ENCODE measurements at places on chromosomes 5 and 9.
A peak's percentile ranks its signal among the peaks of the same experiment; 100 is the strongest.

GRCh38 chr9:3458806-3459475 lies 66.9 kb downstream of the RFX3 start:
- no peak for DNase-seq

- DNase-seq: no peak
These were observed at the start of gene MCIDAS for GRCh38 chr5:55226934-55227663. Gene MCIDAS (minus strand): TSS chr5:55227315. CDS start chr5:55227138, 177 bp downstream.

DNA sequence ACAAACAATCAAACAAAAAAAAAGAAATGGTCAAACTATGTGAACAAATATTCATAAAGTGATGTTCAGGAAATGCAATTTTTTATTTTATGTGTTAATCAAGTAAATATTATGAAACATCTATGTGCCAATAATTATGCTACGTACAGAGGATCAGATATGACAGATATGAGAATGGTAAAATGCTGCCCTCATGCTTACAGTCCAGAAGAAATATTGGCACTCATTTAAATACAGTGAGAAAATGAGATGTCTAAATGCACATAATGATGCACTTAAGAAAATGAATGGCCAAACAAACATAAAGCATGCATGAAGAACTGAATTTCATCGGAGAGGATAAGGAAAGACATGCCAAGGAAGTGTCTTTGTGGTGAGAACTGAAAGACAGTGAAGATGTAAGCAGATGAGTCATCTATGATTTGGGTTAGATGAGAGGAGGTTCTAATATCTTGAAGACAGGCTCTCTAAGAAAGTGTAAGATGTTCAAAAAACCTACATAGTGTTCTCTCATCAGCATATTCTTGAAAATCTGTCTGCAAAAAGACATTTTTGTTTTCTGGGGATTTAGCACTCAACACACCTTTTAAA lies 1231.1 kb upstream of the ACO1 start:
- DNase-seq: no peak

- no peak for DNase-seq
These were observed 9.0 kb downstream of the GPR150 start for GRCh38 chr5:95628933-95629332.

DNA sequence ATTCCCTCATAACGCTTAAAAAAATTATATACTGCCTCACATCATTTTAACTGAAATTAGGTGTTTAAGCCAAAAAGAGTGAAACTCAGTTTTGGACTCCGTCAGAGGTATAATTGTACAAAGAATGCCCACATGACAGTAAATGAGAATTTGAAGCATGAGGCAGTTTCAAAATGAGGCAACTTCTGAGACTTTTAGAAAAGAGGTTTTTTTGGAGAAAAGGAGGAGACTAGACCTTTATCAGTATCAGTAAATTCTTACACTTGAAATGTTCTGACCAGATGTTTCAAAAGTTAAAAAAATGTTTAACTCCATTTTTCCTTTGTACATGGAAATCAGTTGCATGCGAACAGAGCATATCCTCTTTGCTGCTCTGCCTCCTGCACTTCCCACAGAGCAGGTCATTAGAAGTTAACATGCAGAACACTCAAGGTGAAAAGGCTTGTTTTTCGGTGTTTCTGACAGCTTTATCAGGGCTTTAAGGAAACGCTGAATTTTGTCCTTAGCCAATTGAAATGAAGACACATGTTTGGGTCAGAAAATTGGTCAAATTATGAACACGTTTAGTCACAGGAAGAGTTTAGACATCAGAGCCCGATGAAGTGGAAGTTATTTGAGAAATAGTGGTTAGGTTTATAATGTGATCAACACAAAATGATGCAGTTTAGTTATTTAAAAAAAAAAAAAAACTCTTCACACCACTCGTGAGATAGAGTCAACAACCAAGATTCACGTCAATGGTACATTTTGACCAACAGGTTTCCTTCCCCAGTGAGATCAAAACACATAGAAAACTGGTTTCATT lies 59.5 kb downstream of the PIK3R1 start:
- no peak for DNase-seq

DNA sequence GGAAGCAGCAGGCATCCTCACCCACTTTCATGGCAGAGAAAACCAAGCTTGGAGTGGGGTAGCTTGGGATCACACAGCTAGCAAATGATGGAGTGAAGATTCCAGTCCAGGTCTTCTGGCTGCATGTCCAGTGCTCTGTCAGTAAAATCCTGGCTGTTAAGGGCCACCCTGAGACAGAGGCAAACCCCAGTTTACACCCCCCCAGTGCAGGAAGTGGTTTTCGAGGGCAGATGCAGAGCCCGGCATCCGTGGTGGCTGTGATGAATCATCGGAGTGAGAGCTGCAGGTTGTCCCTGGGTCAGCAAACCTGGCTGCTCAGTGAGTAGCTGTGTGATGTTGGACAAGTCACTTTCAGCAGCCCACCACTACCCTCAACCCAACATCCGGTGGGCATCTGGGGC lies 115.4 kb downstream of the RGS3 start:
- peak; percentile 83 for DNase-seq

DNA sequence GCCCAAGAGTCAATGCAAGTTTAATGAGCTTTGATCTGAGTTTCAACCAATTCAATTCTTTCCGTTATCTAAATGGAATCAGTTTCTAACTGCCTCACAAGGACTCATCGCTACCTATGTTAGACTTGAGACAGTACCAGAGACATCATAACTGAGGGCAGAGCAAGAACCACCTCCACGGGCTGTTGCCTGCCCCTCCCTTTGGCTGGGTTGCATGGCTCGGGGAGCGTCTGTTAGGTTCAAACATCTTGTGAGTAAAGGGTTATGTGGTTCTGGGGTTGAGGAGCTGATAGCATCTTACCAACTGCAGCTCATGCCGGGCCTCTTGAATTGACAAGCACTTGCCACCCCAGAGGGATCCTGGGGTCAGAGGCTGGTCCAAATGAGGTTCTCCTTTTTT lies 457.9 kb downstream of the ENC1 start:
- no peak for DNase-seq

GRCh38 chr5:6280425-6281100 lies 97.8 kb downstream of the MED10 start:
- no peak for DNase-seq

DNA sequence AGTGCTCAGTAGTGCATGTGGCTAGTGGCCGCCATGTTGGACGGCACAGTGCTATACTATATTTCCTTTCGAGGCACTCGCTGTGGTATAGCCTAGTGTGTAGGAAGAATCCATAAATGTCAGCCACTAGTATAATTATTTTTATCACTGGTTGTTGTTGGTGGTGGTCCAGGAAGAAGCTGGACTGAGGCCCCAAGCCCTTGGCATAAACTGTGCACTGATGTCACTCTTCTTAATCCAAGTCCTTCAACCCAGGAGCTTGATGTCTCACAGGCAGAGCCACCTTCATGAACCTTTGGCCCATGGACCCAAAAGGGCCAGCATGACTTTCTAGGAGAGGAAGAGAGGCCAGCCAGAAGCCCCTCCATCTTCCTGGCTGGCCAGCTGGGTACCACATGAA lies 32.5 kb upstream of the SYNPO start:
- no peak for DNase-seq

GRCh38 chr5:115946655-115947054 lies 15.6 kb upstream of the LVRN start:
- peak; percentile 38 for DNase-seq

- DNase-seq: peak; percentile 33
These were observed 140.0 kb downstream of the PBX3 start for GRCh38 chr9:125887172-125887571.

DNA sequence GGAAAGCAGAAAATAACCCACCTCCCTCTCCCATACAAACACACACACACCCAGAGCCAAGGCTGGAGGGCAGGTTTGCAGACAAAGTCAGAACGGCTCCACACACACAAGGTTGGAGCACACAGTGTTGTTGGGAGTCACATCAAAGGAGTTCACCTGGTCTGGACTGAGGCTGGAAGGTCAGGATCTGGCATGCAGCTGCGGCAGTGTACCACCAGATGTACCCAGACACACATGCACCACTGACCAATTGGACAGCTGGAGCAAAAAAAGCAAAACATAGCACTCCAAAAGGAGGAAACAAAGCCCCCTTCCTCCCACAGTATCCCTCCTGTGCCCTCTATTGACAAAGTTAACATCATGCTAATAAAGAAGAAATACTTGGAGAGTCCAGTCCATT lies 94.6 kb upstream of the KIF2A start:
- DNase-seq: no peak

- DNase-seq: no peak
These were observed 26.0 kb upstream of the FCN2 start for GRCh38 chr9:134854541-134854981.

- DNase-seq: no peak
These were observed 154.9 kb downstream of the ARRDC3 start for GRCh38 chr5:91228188-91228587.

DNA sequence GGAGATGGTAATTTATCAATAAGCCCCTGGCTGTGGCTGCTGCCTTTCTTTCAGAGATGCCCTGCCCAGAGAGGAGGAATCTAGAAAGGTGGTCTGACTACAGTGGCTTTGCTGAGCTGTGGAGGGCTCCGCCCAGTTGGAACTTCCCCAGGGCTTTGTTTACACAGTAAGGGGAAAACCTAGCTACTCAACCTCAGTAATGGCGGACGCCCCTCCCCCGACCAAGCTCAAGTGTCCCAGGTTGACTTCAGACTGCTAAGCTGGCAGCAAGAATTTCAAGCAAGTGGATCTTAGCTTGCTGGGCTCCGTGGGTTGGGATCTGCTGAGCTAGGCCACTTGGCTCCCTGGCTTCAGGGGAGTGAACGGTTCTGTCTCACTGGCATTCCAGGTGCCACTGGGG lies 865.4 kb upstream of the ACO1 start:
- DNase-seq: no peak

DNA sequence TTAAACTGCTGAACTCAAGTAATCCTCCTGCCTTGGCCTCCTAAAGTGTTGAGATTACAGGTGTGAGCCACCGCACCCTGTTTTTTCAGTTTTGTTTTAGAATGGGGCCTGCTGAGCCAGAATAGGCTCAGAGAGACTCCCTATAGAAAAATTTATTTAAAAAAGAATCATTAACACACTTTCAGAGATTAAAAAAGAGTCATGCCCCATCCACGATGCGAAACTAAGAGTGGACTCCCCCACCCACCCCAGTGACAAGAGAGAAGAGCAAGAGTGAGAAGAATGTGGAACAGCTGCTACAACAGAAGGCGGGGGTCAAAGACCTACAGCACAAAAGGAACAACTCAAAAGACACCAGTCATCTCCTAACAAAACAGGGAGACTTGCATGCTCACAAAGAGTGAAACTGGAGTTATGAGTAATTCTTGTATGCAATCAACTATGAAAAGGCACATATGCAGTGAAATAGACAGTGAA lies 47.2 kb downstream of the GLDC start:
- DNase-seq: peak; percentile 3

GRCh38 chr5:6714226-6715041 lies 1.2 kb downstream of the TENT4A start:
- no peak for DNase-seq

GRCh38 chr5:29942089-29942488 lies 1251.4 kb upstream of the CDH6 start:
- DNase-seq: no peak

- no peak for DNase-seq
These were observed 218.2 kb upstream of the ADAMTSL1 start for GRCh38 chr9:18255747-18256146.

- no peak for DNase-seq
These were observed 188.8 kb downstream of the COMMD10 start for GRCh38 chr5:116273448-116274242.

DNA sequence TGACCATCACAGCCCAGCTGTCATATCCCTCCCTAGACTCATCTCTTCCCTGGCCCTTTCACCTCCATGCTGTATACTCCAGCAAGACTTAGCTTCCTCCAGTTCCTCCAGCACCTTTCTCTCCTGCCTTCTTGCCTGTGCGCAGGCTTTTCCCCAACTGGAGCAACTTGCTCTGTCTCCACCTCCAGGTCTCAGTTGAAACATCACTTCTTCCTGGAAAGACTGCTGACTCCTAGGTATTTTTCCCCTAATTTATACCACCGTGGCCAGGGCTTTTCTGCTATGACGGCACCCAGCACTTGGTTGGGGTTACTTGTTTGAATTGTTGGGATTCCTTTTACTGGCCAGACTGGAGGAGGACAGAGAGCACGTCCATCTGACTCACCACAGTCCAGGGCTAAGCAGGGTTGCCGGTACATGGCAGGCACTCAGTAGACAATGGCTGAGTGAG lies 67.5 kb downstream of the KCNIP1 start:
- DNase-seq: peak; percentile 20

DNA sequence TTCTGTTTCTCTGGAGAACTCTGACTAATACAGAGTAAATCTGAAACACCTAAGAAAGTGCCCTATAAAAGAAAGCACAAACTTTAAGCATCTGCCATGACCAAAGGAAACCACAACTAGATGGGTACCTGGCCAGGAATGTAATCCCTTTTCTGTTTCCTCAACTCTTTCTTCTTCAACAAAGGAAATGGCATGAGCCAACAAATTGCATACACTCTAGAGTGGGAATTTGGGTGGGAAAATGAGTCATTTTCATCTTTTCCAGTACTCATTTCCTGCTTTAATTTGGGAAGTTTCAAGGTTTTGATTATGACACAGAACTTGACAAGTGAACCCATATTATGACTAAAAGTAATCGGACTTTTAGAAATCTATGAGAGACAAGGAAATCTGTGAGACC lies 349.2 kb upstream of the RORB start:
- no peak for DNase-seq

DNA sequence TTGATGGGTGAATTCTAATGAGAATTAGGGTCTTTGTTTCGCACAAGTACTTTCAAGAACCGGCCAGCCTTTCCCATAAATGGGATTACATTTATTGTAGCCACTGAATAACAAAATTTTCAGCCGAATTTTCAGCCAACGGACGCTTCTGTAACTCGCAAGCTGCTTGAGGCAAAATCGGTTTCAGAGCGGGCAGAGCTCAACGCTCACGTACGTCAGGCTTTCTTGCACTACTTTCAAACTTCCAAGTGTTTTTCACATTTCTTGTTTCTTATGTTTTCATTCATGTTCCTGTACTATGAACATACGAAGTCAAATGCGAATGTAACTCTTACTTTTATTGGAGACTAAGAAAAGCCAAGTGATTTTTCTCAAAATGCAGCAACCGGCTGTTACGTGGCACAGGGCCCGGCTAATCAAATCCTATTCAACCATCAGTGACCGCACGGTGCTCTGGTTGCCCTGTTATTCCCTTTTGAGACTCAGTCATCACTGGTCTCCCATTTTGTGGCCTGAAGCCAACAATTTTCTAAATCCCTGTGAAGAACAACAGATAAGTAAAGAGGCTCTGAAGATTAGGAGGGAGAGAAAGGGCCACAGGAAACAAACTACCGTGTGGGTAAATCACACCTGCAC lies 68.5 kb downstream of the SLC28A3 start:
- DNase-seq: peak; percentile 33

DNA sequence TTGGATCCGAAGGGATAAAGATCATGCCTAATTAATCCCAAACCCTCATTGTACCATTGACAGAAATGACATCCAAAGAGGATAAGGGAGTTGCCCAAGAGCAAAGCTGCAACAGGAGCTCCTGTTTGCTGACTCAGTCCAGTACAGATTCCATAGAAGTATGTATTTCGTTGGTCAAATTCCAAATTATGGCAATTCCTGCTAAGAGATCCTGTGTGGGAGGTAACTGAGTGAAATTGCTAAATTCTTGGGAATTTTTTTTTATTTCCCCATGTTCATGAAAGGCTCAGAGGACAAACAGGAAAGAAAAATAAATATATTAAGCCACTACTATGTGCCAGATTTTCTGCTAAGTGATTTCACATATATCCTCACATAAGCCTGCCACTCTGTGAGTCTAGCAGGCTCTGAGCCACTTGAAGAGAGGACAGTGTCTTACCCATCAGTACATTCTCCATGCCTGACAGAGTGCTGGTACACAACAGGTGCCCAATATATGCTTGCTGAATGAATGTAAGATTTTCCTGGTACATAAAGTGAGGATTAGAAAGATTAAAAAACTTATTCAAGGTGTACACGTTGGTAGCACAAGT lies 132.7 kb downstream of the GLIS3 start:
- DNase-seq: peak; percentile 95

All from fibroblast of pulmonary artery (primary cell).